ENCODE measurements at places on chromosomes 4 and X.
A peak's percentile ranks its signal among the peaks of the same experiment; 100 is the strongest.

DNA sequence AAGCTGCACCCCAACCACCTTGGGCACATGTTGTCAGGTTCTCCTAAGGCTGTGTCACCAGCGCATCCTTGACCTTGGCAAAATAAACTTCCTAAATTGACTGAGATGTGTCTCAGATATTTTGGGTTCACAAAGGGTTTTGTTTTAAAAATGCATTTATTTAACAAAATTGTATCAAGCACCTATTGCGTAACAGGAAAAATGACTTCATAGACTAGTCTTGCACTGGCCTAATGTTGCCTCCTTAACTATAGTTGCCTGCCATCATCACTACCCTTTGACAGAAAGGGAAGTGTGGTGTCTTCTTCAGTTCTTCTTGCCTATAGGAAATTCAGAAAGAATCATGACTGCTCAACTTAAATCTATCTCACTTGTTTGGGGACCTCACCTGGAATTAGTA lies 374.2 kb downstream of the SH2D1A start:
- no peak for DNase-seq

GRCh38 chr4:83629945-83630721 lies 94.2 kb downstream of the GPAT3 start:
- DNase-seq, result peak; percentile 78

DNA sequence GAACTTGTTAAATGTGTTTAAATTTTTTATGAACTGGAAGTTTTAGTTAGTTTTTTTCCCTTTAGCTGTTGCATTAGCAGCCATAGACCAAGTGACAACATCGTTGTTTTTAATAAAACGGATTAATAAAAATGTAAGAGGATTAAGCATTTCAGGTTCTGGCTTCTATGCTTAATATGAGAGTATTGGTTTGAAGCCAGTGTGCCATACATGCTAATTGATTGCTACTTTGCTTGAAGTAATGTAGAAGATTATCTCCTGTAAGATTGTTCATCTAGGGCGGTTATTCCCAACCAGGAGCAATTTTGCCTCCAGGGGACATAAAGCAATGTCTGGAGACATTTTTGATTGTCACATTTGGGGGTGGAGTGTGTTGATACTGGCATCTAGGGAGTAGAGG lies 54.3 kb downstream of the TLL1 start:
- no peak for DNase-seq

DNA sequence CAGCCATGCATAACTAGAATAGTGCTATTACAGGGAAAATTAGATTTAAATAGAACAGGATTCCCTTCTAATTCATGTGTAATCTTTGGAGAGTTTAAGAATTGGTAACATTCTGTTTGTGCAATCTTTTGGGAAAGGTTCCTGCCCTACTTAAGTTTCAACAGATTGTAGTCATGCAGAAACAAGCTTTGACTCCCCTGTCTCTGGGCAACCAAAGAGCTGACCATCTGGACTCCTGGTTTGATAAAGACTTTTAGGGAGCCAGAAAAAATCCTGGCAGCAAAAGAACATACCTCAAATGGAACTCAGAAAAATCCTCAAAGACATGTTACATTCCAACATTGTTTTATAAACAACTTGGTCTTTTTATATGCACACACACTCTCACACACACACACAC lies 191.1 kb upstream of the NEIL3 start:
- DNase-seq, result no peak

DNA sequence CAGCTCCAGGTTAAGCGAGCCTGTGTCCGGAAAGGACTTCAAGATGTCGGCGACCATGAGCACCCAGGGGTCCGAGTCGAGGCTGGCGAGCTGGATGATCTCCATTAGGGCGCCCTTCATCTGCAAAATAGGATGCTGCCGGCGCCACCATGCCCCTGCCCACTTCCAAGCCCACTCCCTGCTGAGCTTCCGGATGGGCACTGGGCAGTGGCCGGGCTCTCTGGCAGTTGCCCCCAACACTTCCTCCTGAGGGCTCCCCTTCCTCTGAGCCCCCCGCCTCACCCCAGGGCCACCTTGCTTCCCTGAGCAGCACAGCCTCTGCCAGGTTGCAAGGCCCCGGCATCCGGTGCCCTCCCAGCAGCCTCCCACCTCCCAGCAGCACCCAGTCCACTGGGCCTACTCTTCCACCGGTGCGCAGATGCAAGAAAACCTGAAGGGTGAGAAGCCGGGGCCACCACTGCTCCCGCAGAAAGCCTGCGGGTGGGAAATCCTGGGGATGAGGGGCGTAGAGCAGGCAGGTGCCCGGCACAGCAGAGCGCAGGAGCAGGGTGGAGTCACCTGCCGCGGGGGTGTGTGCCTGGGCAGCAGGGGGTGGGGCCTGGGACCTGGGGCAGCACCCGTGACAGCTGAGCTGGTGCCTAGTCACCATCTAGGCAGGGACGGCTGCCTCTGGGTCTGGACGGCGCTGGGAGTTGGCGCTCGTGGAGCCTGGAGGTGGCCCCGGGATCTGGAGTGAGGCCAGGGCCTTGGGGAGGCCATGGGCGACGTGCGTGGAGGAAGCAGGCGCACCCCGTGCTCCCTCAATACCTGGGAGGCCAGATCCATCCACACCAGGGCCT lies 17.0 kb downstream of the NELFA start:
- no peak for DNase-seq

DNA sequence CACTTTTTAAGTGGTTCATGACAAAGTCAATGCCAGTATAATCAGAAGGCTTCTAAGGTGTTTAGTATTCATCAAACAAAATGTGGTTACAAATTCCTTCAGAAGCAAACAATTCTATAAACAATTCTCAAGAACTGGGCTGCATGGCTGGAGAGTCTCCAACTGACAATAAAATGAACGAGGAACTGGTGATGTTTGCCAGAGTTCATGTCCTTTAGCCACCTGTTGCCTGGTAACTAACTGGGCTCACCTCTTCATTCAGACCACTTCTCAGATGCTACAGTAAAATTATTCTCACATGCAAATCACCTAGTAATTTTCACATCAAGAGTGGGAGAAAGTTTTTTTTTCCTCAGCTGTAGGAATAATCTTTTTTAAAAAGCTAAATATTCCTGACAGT lies 53.3 kb downstream of the CAMK2D start:
- DNase-seq, result no peak

DNA sequence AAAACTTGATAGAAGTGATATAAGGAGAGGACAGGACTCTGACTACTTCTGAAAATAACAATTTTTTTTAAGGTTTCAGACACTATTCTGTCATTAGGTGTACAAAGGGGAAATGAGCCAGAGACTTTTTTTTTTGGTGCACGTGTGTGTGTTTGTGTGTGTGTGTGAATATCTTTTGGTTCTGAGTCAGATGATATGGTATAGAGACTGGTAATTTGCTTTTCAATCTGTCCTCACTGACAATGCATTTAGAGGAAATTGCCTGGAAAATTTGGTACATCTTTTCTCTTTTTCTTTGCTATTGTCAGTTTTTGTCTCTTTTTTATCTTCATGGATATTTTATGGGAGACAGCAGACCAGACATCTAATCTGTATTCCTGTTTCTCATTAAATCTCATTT lies 59.3 kb downstream of the DDIT4L start:
- no peak for DNase-seq

DNA sequence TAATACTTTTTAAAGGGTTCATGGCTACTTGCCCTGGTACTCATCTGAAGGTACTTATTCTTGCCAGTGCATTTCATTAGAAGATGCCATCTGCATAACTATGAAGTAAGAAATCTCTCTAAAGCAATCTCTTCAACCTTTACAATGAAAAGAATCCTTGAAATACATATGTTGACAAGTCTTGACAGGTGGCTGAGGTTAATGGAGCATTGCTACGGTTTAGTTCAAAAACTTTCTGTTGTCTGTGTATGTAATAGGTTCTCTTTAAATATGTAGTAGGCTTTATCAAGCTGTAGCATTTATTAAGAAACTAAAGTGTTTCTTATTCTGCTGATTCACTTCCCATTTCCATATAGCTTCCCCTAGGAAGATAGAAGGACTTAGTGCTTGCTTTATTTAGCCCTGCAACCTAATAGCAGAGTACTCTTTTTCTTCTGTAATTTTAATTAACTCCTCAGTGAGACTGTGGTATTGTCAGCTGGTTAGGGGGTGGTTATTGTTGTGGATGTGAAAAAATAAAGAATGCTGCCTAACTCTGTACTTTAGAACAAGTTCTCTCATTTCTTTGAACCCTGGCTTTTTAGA lies 39.3 kb downstream of the SLAIN2 start:
- DNase-seq, result peak; percentile 13

- no peak for DNase-seq
Observed at GRCh38 chr4:26420913-26421312, 69.4 kb downstream of the CCKAR start.

DNA sequence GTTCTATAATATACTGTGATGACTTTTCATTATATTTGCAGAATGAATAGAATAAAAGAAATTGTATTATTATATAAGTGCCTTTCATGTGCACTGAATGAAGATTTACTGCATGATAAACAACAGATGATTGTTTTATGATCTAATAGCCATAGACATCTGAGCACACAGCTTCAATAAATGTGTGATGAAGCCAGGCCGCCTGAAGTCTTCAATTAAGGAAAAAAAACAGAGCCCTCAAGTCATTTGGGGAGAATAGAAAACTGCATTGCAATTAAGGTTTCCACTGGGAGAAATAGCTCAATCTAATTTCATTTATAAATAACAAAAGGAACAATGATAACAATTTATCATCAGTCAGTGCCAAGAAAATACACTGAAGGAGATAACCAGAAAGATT lies 955.2 kb downstream of the FSTL5 start:
- DNase-seq, result no peak

DNA sequence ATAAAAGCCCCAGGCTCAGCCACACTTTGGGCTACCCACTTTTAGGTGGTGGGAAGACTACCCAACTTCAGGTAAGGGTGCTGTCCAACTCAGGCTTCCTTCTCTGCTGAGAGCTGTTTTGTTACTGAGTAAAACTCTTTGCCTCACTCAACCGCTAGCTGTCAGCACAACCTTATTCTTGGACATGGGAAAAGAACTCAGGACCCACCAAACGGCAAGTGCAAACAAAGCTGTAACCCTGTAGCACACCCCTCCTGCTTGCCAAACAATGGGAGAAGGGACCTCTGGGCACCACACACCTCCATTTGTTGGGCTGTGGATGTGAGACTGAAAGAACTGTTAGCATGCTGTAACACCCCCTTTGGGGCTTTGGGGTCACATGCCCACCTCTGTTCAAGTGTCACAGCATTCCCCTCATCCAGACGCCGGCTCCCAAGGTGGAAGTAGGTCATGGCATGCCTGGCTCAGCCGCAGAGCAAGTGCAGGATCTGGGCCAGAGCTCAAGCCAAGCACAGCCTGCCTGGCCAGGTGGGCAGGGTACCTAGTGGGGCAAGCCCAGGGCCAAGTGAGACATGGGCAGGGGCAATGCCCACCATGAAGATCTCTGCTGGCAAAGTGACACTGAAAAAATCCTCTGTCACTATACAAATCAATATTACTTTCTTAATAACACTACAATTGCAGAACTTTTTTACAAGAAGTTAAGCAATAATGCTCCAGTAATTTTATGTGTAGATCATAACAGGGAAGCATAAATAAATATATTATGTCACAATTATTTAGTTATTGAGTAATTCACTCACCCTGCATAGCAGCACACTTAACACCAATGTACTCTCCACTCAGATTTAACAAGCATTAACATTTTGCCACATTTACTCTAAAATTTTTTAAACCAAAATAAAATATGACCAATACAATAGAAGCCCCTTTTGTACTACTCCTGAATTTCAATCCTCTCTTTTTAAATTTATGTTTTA lies 107.2 kb downstream of the TBCK start:
- DNase-seq, result no peak

DNA sequence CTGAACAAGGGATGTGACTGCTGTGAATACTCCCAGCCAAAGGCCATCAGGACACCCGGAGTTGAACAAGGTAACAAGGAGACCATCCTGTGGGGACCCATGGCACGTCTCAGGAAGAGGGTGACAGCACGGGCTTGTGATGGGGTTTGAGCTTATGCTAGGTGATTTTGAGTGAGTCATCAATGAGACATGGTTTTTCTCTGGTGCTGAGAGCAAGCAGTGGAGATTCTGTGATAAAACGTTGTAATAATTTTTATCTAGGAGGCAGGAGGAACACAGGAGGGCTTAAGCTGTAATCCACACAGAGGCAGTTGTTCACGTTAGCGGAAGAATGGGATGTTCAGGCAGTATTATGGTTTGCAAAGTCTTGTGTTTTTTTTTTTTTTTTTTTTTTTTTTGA lies 36.0 kb downstream of the TRIML1 start:
- no peak for DNase-seq

- no peak for DNase-seq
Observed at GRCh38 chrX:29044423-29045184, 457.4 kb downstream of the IL1RAPL1 start.

DNA sequence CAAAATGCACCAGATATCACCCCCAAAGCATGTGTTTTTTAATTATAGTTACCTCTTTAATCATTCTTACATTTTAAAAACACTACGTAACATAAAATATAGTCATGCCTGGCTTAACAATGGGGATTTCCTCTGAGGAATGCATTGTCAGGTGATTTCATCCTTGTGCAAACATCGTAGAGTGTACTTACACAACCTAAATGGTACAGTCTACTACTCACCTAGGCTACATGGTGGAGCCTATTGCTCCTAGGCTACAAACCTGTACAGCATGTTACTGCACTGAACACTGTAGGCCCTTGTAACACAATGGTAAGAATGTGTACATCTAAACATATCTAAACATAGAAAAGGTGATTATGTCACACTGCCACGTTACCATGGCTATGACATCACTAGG lies 208.6 kb downstream of the SPOCK3 start:
- DNase-seq, result no peak

GRCh38 chrX:154483325-154483724 lies 3.1 kb downstream of the UBL4A start:
- no peak for DNase-seq

DNA sequence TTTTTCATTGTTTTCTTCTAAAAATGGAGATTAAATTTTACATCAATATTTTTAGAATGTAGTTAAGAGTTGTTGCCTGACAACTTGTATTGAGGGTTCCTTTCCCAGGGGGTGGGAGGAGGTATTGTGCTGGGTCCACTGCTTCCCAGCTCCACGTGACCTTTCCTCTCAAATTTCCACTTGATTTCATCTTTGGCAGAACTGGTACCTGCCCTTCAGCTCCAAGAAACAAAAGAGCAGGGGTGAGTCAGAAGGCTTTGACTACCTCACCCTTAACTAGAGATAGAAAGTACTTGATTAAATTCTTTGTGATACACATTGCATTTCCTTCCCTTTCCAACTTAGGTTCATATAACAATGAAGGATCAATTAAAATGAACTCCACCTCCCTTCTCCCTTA lies 19.7 kb downstream of the TRIM2 start:
- DNase-seq, result no peak

DNA sequence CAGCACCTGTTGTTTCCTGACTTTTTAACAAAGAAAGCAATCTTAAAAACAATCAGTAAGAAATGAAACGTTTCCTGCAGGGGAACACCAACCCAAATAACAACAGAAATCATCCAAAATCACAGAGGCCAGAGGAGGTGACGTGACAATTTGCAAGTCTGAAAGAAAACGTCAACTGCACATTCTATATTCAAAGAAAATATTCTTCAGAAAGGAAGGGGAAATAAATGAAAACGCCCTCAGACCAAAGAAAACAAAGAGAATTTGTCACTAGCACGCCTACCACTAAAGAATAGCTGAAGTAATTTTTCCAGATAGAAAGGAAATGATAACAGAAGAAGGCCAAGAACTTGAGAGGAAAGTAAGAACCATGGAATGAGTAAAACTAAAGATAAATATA lies 74.4 kb downstream of the CASP3 start:
- no peak for DNase-seq

All from suppressor macrophage treated with lipopolysaccharide for 1 hour (primary cell).